CD4-positive, alpha-beta T cell (primary cell): ENCODE measurements at places on chromosomes 4 and X.

DNA sequence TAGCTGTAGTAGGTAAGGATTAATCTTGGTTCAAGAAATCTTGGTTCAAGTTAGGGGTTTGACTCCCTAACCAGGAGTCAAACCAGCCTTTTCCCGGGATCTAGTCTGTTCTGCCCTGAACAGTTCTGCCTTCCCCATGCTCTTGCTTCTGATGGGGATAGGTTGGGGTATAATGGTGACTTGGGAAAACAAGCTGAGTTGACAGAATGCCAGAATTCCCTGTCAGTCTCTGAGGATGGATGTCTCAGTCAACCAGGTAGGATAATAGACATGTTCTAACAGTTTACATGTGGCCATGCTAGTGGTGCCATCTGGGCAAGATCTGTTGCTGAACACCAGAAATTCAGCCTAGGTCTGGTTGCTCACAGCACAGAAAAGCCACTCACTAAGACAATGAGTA lies 51.4 kb downstream of the RAB40AL start:
- DNase-seq = no peak

DNA sequence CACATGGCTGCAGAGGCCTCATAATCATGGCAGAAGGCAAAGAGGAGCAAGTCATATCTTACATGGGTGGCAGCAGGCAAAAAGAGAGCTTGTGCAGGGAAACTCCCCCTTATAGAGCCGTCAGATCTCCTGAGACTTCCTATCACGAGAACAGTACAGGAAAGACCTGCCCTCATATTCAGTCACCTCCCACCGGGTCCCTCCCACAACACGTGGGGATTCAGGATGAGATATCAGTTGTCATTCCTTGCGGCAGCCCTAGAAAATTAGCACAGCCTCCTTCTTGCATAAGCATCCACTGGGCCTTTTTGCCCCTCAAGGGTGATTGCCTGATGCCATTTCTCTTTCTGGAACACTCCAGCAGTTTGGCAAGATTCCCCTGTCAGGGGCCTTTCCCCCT lies 61.7 kb upstream of the STX18 start:
- no peak for DNase-seq

DNA sequence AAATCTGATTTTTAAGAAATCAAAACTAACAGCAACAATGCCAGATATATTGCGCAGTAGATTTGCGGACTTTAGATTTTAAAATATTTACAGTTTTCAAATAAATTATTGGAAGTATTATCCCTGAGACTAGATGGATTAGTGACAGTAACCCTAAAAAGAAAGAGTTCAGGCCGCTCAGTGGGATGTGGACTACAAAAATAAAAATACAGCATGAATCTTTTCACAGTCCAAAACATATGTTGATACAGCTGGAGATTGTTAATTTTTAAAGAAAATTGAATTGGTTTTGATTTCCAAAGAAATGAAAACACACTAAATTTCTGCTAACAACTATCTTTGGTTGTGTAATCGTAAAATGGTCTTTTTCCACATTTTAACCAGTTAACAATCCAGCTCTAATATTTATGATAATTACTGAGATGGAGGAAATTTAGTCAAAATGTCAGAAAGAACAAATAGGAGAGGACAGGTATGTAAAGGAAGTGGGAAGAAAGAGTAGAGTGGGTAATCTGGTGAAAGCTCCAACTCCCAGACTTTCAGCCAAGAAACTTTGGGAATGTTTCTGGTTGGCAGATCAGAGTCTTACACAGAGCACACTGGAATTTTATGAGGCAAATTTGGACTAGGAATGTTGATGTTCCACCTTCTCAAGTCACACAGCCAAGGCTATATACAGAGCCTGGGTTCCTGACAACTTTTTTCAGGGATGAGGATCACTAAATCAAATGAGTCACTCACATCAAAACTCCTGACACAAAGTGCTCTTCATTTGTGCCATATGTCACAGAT lies 15.1 kb downstream of the C4orf36 start:
- DNase-seq = no peak

GRCh38 chr4:184845367-184846021 lies 19.7 kb upstream of the ACSL1 start:
- no peak for DNase-seq

GRCh38 chr4:89273741-89274141 lies 33.9 kb downstream of the GPRIN3 start:
- no peak for DNase-seq

DNA sequence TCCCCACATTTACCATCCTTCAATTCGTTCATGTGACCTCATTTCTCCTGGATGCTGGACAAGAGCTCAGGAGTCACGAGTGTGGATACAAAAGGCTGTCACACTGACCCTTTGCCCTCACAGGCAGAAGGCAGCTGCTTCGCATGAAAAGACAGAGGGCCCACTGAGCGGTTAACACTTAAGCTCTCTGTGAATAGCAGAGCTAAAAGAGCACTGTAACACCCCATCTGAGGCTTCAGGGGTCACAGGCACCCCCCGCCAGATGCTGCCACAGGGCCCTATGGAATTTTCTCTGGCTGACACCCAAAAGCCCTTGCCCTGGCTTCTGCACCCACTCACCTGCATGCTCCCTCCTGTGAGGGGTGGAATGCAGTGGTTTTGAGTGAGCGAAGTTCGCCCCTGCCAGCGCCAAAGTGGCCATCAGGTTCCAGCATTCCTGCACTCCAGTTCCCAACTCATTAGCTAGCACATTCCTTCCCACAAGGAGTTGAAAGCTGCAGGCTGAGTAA lies 360.9 kb downstream of the PPP3CA start:
- DNase-seq = no peak

DNA sequence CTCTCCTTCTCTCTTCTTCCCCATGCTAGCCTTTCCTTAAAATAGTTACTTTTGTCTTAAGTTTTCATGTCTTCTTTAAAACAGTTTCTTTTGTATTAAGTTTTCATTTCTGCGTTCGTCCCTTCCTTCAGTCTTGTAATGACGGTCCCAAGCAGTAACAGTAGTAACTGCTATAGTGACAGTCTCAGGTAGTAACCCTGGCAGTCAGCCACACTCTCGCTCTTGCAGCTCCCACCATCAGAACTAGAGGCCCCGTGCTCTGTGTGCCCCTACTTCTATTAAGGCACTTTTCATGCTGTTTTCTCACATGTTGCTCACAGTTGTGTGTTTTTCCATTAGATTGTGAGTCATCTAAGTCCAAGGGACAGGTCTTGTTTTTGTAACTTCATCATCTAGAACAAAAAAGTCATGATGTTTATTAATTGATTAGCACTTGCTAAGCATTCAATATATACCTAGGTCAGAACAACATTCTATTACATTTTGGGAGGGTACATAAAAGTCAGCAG lies 49.3 kb downstream of the C4orf33 start:
- no peak for DNase-seq

DNA sequence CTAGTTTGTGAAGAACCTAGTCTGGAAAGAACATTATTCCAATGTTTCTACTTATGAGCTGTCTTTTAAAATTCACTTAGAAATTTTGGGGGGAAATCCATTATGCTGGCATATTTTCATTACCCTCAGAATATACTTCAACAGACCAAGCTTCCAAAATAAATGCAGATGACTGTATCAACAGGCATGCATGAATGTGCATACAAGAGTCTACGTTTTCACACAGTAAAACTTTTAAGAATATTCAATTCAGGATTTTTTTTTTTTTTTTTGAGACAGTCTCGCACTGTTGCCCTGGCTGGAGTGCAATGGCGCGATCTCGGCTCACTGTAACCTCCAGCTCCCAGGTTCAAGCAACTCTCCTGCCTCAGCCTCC lies 49.7 kb downstream of the ABCG2 start:
- no peak for DNase-seq

GRCh38 chrX:37697169-37697760 lies 11.7 kb downstream of the XK start:
- DNase-seq = no peak

GRCh38 chr4:6435010-6435409 lies 37.4 kb downstream of the PPP2R2C start:
- no peak for DNase-seq

GRCh38 chrX:119871245-119871598 lies 311 bp downstream of the RNF113A start:
- no peak for DNase-seq

DNA sequence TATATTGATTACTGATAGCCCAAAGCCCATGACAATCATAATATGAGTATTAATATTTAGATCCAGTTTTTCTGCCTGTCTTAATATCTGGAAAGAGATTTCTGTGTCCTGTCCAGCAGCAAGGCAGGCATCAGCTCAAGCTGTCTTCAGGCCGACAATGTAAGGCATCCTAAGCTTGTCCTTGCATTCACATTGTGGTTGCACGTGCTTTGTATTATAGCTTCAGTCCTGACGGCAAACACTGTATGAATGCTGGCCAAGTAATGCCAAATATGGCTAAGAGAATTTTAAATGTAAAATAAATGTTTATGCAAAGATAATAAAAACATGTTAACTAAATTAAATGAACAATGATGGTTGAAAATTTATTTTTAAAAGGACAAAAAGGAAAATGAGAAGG lies 255.7 kb upstream of the RPS6KA3 start:
- DNase-seq = no peak

DNA sequence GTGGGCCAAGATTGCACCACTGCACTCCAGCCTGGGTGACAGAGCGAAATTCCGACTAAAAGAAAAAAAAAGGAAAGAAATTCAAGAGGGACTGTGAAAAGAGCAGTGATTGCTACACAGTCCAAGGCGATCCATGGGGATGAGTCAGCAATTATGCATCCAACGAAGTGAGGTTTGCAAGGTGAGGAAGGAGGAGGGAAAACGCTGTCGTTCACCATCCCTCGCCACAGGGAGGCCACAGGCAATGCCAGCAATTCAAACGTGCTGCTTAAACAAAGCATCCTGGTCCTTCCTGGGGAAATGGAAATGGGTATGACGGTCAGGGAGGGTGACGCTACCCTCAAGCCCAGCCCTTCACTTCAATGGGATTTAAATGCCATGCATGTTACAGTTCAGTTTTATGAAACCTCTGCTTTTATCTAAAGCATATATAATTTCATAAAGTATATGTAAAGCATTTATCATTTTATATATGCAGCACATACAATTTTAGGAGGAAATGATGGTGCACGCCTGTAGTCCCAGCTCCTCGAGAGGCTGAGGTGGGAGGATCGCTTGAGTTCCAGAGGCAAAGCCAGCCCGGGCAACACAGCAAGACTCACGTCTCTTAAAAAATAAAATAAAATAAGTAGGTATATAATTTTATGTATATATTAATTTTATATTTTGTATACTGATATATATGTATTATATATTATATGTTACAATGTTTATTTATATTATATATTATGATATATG lies 108.7 kb downstream of the DHRSX start:
- no peak for DNase-seq

DNA sequence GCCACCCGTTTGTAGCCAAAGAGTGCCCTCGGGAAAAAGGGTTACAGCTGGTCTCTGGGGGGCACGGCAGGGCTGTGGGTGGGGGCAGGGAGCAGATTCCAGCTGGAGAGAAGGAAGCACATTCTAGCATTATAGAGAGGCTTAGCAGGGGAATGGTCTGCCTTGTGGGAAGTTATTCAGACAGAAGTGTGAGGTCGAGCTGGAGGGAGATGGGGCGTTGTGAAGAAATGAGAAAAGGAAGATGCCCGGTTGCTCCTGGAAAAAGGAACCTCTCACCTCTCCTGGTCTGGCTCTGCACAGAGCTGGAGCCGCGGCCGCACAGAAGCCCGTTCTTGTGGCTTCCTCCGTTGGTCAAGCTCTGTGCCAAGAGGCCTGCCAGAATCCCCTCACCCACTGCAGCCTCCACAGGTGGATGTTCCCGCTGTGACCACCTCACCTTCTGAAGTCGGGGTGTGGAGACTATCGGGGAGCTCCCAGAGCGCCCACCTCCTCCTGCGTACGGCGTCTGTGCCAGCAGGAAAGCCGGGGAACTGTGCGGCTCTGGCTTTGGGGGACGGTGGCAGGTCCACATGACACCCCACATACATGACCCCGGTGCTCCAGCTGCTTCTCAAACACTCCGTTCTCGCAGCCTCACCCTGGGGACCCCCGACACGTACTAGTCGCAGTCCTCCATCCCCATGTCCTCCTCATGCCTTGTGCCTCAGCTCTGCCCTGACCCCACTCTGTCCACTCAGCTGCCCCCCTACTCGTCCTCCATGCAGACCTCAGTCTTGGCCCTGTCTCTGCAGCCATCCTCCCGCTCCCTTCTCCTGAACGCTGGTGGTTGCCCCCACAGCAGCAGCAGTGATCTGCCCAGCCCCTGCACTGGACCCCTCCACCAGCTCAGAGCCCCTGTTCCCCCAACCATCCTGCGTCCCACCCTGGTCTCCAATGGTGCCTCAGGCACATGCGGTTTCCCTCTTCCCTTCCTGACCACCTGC lies 52.2 kb upstream of the HGFAC start:
- DNase-seq = no peak
